ENCODE measurements at places on chromosomes 5 and 9.
A peak's percentile ranks its signal among the peaks of the same experiment; 100 is the strongest.

- no peak for DNase-seq
These were observed 120.8 kb upstream of the MTAP start for GRCh38 chr9:21681641-21682040.

GRCh38 chr5:180605554-180606214, 14.4 kb upstream of the SCGB3A1 start:
- DNase-seq, result peak; percentile 7

- no peak for DNase-seq
These were observed 31.0 kb upstream of the GZMA start for GRCh38 chr5:55071413-55071812.

- DNase-seq, result no peak
These were observed 17.9 kb upstream of the TNIP1 start for GRCh38 chr5:151098768-151099121.

DNA sequence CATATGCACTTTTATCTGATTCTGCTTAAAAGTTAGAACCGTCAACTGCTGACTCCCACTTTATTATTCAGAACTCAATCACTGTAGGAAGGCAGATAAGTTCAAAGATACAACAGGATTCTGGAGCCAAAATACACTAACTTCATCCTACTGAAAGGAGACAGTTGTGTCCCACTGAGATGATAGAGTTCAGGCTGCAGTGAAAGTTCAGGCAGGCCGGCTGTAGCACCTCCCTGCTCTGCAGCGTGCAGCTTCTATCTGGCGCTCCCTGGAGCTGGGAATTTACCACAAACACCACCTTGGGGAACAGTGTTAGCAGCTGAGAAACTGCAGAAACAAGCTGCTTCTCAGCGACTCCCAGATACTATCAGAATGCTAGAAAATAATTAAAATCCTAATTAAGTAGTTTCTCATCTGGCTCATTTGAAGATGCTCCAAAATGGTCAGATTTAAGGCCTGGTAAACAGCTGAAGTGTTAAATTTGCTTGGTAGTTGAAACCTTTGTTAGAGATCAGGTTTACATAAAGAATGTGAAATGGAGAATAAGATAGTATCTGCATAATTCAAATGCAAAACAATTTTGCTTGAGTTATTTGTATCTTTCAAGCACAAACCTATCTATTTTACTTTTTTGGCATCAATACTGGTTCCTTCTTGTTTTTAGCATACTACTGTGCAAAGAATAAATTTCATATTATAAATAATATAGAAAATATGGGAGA, 52.3 kb upstream of the CNTLN start:
- DNase-seq, result no peak

DNA sequence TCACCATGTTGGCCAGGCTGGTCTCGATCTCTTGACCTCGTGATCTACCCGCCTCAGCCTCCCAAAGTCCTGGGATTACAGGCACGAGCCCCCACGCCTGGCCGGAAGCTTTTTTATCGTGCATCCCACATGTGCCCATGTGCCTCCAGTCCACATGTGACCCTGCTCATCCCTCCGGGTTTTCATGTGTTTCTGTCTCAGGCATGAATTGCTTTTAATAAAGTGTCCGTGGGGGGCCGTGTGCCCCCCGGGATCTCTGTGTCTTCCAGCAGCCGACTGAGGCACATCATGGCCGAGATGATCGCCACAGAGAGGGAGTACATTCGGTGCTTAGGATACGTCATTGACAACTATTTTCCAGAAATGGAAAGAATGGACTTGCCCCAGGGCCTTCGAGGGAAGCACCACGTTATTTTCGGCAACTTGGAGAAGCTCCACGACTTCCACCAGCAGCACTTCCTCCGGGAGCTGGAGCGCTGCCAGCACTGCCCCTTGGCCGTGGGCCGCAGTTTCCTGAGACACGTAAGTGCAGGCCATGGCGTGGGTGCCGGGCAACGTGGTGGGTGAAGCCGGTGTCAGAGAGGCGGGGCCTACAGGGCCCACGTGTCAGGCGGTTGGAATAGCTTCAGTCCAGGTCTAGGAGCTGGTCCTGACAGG, 22.1 kb upstream of the LRRC14B start:
- no peak for DNase-seq

DNA sequence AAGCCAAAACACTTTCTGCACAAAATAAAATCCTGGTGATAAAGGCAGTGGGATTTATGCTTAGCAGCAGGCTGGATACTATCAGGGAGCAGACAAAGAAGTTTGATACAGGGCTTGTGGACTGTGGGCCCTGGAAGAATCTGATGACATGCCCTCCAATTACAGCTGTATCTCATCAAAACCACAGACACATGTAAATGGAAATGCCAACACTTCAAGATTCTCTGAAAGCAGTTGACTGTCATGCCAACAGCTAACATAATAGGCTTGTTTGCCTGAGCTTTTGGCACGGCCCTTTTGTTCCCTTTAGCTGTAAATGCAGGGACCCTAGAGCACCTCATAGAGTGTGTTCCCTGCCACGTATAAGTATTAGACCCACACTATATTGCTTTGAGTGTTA, 114.4 kb downstream of the STK32A start:
- no peak for DNase-seq

- no peak for DNase-seq
These were observed 118.8 kb downstream of the GALNT10 start for GRCh38 chr5:154309371-154309745.

DNA sequence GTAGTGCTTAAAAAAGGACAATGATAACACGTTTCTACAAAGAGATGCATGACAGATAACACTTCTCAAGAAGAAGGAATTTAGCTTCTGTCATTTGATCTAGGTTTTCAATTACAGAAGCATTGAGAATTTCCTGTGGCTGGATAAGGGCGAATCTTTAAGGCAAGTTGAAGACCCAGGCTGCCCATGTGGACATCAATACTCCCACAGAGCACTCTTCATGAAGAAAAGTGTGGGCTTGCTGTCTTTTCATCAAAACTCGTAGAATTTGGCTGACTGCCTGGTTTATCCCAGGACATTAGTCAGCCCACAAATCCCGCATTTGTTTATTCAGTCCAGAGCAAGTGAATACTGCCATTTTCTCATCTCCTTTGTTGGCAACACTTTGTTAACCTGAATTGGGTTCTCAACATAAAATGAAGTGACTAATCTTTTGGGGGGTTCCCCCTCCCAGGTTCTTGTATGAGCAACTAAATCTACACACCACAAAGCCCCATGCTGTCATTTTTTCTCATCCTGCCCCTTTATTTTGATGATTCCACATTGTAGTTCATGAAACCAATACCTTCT, 43.4 kb upstream of the CDKN2B start:
- DNase-seq, result no peak

DNA sequence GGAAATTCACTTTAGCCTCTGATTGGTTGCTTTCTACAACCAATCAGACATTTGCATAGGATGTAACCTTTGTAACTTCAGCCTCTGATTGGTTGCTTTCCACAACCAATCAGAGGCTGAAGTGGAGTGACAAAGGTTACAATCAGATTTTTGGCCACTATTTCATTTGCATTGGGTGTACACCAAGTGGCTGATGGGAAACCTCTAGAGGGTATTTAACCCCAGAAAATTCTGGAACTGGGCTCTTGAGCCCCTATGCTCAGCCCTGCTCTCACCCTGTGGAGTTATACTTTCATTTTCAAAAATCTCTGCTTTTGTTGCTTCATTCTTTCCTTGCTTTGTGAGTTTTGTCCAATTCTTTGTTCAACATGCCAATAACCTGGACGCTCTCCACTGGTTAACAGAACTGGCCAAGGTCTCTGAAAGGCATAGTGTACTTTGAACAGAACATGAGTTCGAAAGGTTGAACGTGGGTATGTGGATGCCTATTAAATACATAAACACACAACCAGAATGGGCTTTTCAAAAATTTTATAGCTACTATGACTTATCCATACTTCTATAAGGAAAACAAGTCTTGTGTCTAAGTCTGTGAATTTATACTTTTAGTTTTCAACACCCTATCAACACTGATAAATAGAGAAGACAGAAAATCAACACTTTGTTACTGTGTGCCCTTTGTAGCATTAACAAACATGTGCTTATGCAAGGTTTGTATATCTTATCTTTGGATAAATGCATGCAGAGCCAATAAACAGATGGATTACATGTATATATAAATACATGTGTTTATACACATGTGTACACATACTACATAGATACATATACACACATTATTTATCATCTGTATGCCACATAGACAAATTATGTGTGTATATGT, 568.1 kb downstream of the CTNND2 start:
- DNase-seq, result no peak

GRCh38 chr5:155116456-155117251, 103.1 kb downstream of the KIF4B start:
- no peak for DNase-seq

- DNase-seq, result peak; percentile 67
These were observed 46.1 kb downstream of the PTTG1 start for GRCh38 chr5:160467555-160468362.

GRCh38 chr9:111868475-111868874, 28.1 kb upstream of the UGCG start:
- no peak for DNase-seq

GRCh38 chr5:1325191-1325741, 19.6 kb downstream of the CLPTM1L start:
- DNase-seq, result no peak

GRCh38 chr5:98173334-98173733, 600.1 kb upstream of the RGMB start:
- no peak for DNase-seq

DNA sequence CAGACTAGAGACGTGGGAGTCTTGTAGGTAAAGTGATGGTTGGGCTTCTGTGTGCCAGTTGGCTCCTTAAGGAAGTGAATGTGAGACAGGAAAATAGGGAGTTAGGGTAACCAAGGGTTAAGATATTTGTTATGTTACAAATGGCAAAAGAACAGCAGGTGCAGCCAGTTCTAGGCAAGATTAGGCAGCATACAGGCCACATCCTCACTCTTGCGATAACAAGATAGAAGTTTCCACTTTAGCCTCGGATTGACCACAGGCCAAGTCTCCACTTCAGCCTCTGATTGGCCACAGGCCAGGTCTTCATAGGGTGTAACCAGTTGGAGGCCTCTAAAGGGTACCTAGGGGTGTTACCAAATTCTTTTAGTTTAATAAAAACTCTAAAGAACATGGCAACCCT, 54.6 kb upstream of the ABCA1 start:
- no peak for DNase-seq

- no peak for DNase-seq
These were observed 2308.8 kb upstream of the ACO1 start for GRCh38 chr9:30075451-30076199.

GRCh38 chr5:146238973-146239372, 35.6 kb downstream of the RBM27 start:
- DNase-seq, result no peak

- DNase-seq, result no peak
These were observed 2.3 kb downstream of the DPYSL3 start for GRCh38 chr5:147507480-147508126.

DNA sequence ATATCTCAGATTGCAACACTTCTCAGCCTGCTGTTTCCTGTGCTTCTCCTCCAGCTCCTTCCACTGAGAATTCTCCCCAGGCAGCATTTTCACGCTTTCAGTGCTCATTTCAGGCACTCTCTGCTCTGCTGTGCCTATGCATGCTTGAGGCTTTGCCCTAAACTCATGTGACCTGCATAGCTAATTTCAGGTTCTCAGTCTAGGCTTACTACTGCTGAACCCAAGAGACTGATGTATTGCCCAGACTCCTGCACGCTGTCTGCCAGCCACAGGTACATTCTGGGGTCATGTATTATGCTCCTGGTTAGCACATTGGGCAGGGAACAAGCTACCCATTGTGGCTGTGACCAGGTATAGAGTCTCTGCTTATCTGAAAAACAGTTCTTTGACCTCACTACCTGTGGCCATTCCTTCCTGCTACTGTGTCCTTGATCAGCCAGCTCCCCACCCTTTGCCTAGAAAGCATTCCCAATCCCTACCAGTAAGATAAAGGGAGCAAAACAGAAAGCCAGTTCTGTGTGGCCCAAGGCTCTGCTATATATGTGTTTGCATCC, 34.7 kb downstream of the PIP5K1B start:
- DNase-seq, result no peak

DNA sequence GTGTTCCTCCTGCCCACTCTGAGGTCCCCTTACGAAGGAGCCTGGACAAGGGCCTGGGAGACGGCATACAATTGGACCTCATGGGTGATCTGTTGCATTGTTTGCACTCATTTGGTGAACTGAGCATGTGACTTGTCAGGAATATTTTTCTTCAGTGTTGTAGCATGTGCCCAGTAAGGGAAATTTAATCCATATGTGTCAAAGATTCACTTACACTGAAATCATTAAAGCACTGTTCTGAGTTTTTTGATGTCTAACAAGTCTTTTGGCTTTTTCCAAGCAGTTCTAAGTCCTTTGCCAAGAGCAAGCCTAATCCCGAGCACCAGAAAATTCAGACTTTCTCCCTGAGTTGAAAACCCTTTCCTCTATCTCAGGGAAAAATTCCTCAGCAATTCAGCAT, 61.6 kb upstream of the RPS23 start:
- DNase-seq, result no peak
